ENCODE measurements at places on chromosomes 5 and 9. TPM values are rescaled to one million over a fixed set of nuclear protein-coding genes. Genes with fewer than 3 reads are reported as not detected.

The SLC2A8 gene
- total RNA-seq: 11.4 TPM

The DAPK1 gene
- total RNA-seq: 18.5 TPM

The PDE4D gene
- 8.3 TPM for total RNA-seq

The BASP1 gene
- total RNA-seq: 186 TPM

The ZBTB26 gene
- 5.1 TPM for total RNA-seq

The MLLT3 gene
- 43.8 TPM for total RNA-seq

The GABRP gene
- total RNA-seq: not detected

The C9orf153 gene
- 0.51 TPM for total RNA-seq

The RLN2 gene
- not detected for total RNA-seq

The IFNA13 gene
- not detected for total RNA-seq

DNA sequence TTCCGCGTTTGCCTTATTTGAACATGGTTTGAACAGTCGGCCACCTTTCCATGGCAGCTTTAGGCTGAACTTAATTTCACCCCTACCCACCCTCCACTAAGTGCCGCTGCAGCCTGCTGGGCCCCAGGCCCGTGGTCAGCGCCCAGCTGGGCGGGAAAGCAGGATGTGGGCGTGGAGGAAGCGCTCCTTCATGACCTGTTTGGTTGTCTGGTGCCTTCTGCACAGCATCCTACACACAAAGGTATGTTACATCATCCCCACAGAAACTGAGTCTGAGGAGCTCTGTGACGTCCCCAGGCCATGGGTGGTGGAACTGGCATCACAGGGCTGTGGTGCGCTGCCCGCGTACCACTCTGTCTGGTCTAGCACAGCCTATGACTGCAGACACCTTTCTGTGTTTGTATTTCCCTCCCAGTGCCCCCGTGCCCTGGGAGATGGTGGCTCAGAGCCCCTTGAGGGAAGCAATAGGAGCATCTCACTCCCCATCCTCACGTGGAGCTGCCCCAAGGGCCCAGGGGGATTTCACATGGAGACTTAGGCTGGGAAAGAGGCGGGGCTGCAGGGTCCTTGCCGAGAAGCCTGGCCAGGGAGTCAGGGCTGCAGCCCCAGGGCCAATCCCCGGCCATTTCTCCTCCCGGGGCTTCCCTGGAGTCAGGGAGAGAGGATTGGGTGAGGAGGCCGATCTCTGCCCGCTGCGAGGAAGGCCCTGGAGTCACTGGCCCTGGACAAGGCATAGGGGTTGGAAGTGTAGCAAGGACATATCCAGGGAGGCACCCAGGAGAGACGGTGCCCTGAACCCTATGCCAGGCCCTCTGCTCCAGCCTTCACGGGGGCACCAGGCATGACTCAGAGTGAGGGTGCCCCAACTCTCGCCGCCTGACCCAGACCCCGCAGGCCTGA lies 37.5 kb upstream of the SUSD3 start:
- no peak overlapping the region for H3K4me3 ChIP-seq
- no peak for DNase-seq
- no peaks in the 10 kb centered on the region for H3K4me1 ChIP-seq
- H3K36me3 ChIP-seq: no peaks in the 10 kb centered on the region
- no peak overlapping the region for H3K27ac ChIP-seq

DNA sequence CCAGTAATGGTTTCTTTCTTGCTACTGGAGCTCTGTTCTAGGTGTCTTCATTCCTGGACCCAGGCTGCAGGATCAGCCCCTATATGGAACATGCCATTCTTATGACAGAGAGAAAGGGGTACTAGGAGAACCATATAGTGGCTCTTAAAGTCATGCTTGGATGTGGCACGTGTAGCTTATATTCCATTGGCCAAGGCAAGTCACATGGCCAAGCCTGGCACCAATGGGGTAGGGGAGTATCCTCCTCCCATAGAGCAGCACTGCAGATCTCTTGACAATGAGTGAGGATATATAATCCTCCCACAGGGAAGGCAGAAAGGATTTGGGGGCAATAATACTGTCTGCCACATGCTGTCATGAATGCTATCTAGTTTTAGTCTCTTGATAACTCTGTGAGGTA lies 193.3 kb downstream of the PALM2AKAP2 start:
- H3K4me3 ChIP-seq: no peak overlapping the region
- no peaks in the 10 kb centered on the region for H3K36me3 ChIP-seq
- H3K4me1 ChIP-seq: peaks cover 3% of the 10 kb centered on the region
- H3K27ac ChIP-seq: no peak overlapping the region

- DNase-seq: no peak
- H3K4me3 ChIP-seq: no peak overlapping the region
- no peaks in the 10 kb centered on the region for H3K4me1 ChIP-seq
- H3K27ac ChIP-seq: no peak overlapping the region
These were observed 792.8 kb upstream of the NUDT12 start for GRCh38 chr5:104355350-104355749.

GRCh38 chr9:106482733-106483132 lies 380.2 kb upstream of the ZNF462 start:
- H3K27ac ChIP-seq: no peak overlapping the region
- DNase-seq: no peak
- H3K27me3 ChIP-seq: no peaks in the 10 kb centered on the region
- H3K4me3 ChIP-seq: no peak overlapping the region
- no peaks in the 10 kb centered on the region for H3K4me1 ChIP-seq
- no peaks in the 10 kb centered on the region for H3K36me3 ChIP-seq

DNA sequence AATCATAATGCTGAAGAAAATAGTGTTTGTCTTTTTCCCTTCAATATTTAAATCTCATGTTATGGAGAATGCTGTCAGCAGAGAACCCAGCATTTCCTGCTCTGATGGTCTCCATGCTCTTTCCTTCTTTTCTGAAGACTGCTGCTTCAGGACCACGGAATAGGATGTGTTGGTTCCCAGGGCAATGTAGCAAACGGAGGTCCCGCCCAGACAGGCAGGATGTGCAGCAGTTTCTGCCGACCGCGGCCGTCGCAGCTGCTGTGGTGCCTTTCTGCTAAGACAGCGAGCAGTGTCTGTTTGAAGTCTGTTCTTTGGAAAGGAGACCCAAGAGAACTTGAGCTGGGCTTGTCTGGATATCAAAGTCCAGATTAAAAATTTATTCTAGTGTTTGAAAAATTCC lies 654.3 kb downstream of the CCDC171 start:
- peaks cover 15% of the 10 kb centered on the region for H3K4me1 ChIP-seq
- DNase-seq: peak; percentile 62
- no peak overlapping the region for H3K27ac ChIP-seq
- H3K4me3 ChIP-seq: no peak overlapping the region
- no peaks in the 10 kb centered on the region for H3K27me3 ChIP-seq

- no peak overlapping the region for H3K4me3 ChIP-seq
- no peaks in the 10 kb centered on the region for H3K36me3 ChIP-seq
- H3K4me1 ChIP-seq: no peaks in the 10 kb centered on the region
- no peaks in the 10 kb centered on the region for H3K27me3 ChIP-seq
- DNase-seq: no peak
These were observed 17.2 kb downstream of the PPARGC1B start for GRCh38 chr5:149747141-149747832.

GRCh38 chr9:6931913-6932312 lies 174.1 kb downstream of the KDM4C start:
- H3K4me3 ChIP-seq: no peak overlapping the region
- H3K4me1 ChIP-seq: peaks cover 9% of the 10 kb centered on the region
- no peak overlapping the region for H3K27ac ChIP-seq
- H3K36me3 ChIP-seq: no peaks in the 10 kb centered on the region
- H3K27me3 ChIP-seq: no peaks in the 10 kb centered on the region
- DNase-seq: peak; percentile 92

GRCh38 chr9:137087409-137087925 lies 682 bp downstream of the MAN1B1 start:
- peaks cover 26% of the 10 kb centered on the region for H3K4me1 ChIP-seq
- H3K27ac ChIP-seq: peak overlapping the region; percentile 86
- DNase-seq: no peak

DNA sequence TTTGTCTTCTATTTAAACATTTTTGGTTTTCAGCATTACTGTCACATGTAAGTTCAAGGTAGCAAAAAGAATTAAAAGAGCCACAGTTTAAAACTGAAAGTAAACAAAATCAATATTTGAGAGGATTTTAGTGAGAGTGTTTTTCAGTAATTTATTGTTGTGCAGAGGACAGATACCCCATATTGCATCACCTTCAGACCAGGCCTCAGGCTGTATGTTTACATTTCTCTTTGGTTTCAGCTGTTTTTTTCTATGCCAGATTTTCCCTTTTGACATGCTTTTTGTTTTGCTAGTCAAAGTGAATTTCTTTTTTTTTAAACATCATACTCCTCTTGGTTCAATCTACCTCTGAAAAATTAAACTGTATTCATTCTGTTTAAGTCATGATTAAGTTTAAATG lies 47.2 kb downstream of the MAST4 start:
- no peak overlapping the region for H3K27ac ChIP-seq
- H3K4me1 ChIP-seq: no peaks in the 10 kb centered on the region
- no peak overlapping the region for H3K4me3 ChIP-seq
- H3K27me3 ChIP-seq: no peaks in the 10 kb centered on the region
- H3K36me3 ChIP-seq: no peaks in the 10 kb centered on the region

GRCh38 chr5:131640043-131640856 lies 5.2 kb upstream of the RAPGEF6 start:
- no peak overlapping the region for H3K27ac ChIP-seq
- DNase-seq: peak; percentile 50
- H3K36me3 ChIP-seq: peaks cover 1% of the 10 kb centered on the region
- H3K4me3 ChIP-seq: no peak overlapping the region

GRCh38 chr9:107816561-107817021 lies 327.0 kb upstream of the KLF4 start:
- H3K27ac ChIP-seq: no peak overlapping the region
- no peak for DNase-seq
- no peaks in the 10 kb centered on the region for H3K27me3 ChIP-seq

All from fibroblast of lung (primary cell).